Activated naive CD4-positive, alpha-beta T cell treated with anti-CD3 and anti-CD28 coated beads, Interleukin-2, amount 10 ng/mL, durations not matched to agents 7 days and 5 days (primary cell): ENCODE measurements at places on chromosomes 4 and X.

GRCh38 chrX:137051978-137052642 lies 18.3 kb upstream of the GPR101 start:
- DNase-seq: peak; percentile 83

DNA sequence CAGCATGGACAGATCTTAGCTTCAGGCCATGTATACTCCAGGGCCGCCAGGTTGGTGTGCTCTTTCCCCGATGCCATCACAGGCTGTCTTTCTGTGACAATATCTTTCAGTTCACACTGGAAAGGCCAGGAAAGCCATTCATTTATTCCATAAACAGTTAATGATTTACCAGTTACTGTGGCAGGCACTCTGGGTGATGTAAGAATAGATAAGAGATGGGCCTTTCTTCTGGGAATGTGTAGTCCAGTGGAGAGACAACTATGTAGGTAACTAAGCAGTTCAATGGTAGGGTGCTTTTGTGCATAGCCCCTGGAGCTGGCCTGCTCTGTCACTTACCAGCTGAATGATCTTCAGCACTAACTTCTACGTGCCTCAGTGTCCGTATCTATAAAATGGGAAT lies 46.3 kb upstream of the LEF1 start:
- DNase-seq: no peak

- DNase-seq: no peak
Measured at GRCh38 chr4:115361781-115362180, 248.4 kb upstream of the NDST4 start.

DNA sequence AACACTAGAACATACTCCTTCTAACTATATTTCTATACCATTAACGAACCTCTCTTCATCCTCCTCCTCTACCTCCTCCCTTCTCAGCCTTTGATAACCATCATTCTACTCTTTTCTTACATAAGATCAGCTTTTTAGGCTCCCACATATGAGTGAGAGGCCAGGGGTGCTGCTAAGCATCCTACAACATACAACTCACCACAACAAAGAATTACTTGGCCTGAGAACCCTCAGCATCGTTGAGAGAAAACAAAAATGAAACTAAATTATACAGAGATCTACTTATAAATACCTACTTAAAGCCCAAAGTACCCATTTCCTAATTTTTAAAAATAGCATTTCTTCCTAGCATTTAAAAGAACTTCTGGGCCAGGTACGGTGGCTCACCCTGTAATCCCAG lies 77.7 kb downstream of the CC2D2A start:
- peak; percentile 56 for DNase-seq

DNA sequence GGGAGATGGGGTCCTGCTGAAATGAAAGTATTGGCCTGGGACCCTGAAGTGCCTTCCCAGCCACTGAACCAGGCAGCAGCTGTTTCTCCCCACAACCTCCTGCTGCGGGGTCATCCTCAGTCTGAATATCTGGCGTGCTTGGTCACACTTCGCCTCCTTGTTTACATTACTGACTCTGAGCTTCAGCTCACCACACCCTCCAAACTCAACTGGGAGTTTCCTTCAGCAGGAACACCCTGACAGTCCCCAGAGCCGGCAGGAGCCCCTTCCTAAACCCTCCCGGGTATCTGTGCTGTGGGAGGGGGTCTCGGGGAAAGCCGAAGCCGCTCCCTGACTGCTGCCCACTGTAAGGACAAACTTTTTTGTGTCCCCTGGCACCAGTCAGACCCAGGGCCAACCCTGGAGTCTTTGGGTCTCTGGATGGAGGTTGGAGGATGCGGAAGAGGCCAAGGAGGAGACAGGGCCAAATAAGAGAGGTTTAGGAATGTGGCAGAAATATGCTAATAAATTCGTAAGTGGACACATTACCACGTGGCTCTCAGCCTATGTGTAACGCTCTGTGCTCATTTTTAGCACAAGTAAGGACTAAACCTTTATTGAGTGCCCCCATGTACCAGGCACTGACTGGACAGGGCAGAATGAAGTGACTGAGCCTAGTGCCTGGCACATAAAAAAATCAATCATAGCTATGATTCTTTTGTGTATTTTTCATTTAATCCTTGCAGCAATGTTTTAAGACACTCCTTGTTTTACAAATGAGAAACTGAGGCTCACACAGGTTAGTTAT lies 20.7 kb downstream of the FHDC1 start:
- DNase-seq: no peak

- DNase-seq: no peak
Measured at GRCh38 chrX:18149454-18149853, 71.2 kb downstream of the BEND2 start.

DNA sequence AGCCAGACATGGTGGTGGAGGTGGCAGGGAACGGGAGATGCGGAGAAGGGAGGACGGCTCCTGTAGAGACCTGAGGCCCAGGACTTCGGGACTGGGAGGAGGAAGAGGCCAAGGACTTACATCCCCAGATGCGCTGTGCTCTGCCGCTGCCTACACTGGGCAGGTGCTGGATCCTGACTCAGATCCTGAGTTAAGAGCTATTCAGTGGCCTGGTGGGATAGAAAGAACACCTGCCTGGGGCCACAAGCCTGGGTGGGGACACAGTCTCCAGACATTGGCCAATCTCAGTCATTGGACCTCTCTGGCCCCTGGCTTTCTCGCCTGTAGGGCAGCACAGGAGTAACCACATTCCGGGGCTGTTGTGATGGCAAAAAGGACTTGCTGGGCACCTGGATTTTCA lies 10.9 kb upstream of the MSX1 start:
- no peak for DNase-seq

- no peak for DNase-seq
Measured at GRCh38 chr4:109665783-109666485, 37.3 kb downstream of the CASP6 start.

DNA sequence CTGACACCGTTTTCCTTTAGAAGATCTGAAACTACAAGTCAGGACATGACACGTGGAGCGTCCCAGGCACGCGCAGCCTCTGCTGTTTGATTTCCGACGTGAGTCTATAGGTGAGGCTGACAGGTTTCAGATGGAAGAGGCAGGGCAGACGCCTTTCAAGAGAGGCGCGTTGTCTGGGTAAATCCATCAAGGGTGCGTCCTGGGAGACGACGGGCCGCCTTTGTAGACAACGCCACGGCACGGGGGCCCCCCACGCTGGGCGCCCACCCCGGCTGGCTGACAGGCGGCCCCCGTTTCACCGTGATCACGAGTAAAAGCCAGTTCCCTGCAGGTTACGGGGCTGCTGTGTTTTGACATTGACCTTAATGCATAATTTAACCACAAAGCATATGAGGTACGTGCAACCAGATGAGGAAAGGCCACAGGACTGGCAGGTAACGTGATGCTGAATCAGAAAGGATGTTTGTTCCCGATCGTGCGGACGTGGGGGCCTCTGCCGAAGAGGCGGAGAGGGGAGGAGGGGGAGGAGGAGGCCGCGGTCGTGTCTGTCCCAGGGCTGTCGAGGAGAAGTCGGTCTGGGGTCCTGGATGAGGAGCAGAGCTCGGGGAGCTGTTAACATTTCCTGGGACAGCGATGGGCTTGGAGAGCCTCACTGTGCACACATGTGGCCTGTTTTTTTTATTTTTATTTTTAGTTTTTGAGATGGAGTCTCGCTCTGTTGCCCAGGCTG lies 51.1 kb upstream of the PPP2R3B start:
- peak; percentile 23 for DNase-seq

- no peak for DNase-seq
Measured at GRCh38 chrX:72371405-72371804, 65.7 kb upstream of the CITED1 start.

DNA sequence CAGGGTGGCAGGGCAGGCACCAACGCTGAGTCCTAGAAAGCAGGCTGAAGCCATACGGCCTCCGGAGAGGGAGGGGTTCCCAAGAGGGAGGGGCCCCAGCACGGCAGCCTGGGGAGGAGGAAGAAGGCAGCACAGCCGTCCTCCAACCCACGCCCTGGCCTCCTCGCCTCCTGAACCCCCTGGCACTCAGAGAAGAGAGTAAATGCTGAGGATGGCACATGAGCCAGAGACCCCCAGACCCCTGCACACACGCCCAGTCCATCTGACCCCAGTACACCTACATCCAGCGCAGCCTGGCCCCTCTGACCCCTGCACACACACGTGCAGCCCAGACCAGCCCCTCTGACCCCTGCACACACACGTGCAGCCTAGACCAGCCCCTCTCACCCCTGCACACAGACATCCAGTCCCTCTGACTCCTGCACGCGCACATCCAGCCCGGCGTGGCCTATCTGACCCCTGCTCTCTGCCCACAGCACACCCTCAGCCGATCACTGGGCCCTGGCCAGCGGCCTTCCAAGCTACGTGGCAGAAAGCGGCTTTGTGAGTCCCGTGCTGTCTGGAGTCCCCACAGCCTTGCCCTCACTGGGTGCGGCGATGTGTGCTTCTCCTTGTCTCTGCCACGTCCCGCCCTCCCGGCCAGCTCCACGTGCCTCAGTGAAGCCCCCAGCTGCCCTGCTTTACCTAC lies 18.5 kb downstream of the ATP5ME start:
- no peak for DNase-seq

DNA sequence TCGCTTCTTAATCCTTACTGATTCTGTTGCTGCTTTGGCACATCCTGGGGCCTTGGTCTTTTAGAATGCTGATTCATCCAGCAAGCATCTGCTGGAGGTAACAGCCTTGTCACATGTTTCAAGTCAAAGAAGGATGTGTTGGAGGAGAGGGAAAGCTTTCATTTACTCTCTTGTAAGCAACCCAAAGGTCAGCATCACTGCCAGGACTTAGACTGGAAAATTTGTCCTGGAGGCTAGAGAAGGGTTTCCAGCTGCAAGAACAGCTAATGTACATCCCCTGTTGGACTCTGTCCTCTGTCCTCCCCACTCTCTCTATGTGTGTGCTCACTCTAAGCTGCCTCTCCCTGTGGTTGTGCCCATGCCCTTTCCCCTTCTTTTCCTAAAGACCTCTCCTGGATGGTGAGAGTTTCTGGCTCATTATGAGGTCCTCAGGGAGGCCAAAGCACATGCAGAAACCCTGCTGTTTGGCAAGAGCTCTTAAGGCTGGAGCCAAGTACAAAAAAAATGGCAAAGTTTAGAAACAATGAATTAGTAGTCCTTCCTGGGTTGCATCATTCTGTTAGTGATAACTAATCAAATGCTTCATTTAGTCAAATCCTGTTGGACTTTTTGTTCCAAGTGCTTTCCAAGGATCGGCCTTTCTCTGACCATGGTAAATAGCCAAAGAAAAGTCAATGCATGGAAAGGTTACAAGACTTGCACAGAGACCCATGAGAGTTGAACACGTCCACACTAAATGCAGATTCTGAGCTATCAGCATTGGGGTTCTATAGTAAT lies 13.4 kb upstream of the SRPX start:
- DNase-seq: no peak

DNA sequence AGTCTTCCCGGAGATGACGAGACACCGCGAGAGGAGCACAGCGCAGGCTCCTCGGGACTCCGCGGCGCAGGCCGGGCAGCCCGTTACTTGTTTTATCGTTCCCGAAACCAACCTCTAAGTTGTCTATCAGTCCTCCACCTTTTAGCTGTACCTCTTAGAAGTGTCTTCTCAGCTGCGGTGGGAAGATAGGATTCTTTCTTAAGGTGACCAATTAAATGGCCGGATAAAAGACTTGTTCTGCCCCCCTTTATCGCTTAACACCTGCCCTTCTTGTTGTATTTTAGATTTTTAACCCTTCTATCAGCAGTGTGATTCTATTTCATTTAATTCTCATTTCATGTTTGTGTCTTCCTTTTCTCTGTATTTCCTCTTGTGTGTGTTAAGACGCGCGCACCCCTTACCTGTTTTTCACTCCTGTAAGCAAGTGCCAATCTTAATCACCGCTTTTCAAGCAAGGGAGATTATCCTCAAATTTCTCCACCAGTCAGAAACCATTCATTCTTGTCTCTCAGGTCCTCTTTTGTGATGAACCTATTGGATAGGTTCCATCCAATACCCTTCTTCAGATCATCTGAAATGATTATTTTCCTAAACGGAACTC lies at the start of gene SLC9B2:
Gene SLC9B2, minus strand, starts transcription at position 15 of the 601 bp plus-strand sequence. CDS start 9,211 bp downstream, outside the sequence.
- DNase-seq: no peak

GRCh38 chrX:23826653-23827052 lies 43.7 kb downstream of the SAT1 start:
- no peak for DNase-seq

DNA sequence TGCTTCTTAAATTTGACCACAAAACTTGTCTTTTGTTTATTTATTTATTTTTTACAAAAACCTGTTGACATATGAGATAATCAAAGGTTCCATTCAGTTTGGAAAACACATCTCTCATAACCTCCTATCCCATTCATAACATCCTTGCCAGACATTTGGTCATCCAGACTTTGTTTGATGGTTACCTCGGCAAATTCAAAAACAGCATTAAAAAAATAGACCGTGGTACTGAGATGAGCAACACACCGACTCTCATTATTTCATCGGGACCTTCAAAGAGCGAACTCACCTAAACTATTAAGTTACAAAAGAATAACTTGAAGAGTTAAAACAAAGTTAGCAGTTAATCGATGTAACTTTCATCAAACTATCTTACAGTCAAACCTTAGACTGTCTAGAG lies 85.8 kb upstream of the RPS6KA3 start:
- no peak for DNase-seq

DNA sequence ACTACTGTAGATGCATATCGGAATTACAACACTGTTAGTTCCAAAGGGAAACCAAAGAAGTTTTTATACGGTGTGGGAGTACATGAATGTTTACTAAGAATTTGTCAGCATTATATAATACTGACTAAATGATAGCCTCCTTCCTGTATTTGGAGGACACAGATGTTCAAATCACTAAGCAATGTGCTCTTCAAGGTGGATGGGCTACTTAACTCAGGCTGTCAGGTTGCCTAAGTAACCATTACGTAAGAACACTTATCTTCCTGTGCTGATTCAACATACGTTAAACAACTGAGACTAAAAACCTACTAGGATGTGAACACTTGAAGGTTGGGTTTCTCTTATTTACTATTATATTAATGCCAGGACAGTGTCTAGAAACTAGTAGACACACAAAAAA lies 81.9 kb upstream of the HPGD start:
- no peak for DNase-seq

DNA sequence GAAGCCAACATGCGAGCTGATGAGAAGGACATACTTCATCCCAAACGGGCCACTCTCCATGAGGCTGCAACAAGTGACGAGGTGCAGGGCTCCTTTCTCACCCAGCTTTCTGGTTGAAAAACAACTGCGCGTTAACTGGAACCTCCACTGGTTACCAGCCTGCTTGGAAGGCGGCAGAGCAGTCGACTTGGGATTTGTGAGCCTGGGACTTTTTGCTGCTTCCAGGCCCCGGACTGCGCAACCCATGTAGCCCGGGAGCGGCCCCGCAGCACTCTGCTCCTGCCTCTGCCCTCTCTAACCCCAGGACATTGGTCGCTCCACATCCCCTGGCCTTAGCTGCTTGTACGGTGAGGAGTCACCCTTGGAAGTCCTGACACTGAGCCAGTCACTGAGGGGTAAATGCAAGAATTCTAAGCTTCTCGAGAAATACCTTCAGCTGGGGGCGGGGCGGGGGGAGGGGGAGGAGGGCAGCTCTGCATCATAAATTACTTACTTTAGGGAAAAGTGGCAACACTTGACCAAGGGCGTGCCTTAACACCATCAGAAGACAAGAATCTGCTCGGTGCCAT lies 72.7 kb downstream of the MTMR1 start:
- no peak for DNase-seq

DNA sequence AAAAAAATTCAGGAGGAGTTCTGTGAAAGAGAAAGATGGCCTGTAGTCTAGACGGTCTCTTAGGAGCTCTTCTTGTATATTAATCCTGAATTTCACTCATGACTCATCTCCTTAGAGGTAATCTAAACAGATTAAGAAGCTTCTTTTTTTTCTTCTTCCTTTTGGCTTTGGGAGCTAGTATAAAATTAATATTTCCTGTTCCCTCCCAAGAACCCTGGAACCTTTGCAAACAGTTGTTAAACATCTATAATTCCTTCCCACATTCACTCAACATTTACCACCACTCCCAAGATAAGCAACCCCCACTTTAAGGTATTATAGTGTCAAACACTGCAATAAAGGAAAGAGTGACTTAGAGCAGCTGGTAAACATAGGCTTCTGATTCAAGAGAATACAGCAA lies 146.4 kb upstream of the EDNRA start:
- no peak for DNase-seq
